ENCODE measurements at places on chromosomes 5 and 9.

GRCh38 chr5:95148453-95148852, 136.4 kb downstream of the MCTP1 start:
- no peak for DNase-seq

- DNase-seq, result no peak
These were observed 163.9 kb upstream of the RASA1 start for GRCh38 chr5:87103616-87104287.

DNA sequence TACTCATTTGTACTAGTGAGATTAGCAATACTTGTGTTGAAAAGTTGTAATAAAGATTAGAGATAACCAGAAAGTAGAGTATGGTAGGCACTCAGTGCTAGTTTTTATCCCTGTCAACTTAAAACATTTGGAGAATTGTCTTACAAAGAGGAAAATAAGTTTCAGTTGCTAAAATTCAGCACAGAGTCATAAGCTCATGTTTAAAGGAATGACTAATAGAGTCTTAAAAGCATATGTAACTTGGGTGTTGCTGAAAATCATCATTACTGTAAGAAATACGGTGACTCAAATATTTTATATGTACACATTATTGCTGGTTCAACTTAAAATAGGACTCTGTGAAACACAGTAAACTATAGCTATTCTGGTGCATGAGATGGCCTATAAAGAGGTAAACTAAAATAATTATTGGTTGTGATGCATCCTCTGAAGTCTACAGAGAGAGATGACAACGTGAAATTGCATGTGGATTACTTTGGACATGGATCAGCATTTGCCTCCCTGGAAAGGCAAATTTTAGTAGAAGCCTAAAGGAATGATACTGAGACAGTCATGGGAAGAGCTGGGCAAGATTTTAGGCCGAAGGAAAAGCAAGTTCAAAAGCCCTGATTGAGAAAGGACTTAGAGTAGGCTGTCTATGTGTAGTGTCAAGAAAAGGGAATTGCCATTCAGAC, 34.6 kb downstream of the SGCD start:
- DNase-seq, result peak; percentile 56

- DNase-seq, result no peak
These were observed 132.0 kb downstream of the MLLT3 start for GRCh38 chr9:20490246-20490834.

- DNase-seq, result no peak
These were observed 37.1 kb downstream of the FUBP3 start for GRCh38 chr9:130616451-130616850.
